Stimulated activated CD4-positive, alpha-beta T cell treated with anti-CD3 and anti-CD28 coated beads, Interleukin-12 subunit alpha, Interleukin-12 subunit beta, amount 100 ng/mL, for 24 hours (primary cell): ENCODE measurements at places on chromosomes 6 and 20.

DNA sequence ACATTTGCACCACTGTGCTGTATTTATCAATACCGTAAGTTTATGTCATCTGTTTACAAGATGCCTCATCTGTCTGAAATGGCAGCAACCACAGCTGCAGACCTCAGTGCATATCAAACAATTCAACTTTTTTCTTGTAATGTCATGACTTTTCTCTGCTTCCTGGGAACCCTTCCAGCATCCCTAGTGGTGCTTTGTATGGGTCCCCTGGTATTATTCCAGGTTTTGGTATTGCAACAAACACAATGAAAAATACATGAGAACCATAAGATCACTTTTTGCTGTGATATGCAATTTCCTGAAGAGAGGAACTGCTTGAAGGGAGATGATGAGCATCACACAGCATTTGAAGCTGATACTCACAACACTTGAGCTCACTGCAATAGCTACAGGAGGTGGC, 12.0 kb upstream of the TXNDC5 start:
- no peak for DNase-seq

GRCh38 chr6:74713941-74714340, 491.9 kb downstream of the COL12A1 start:
- DNase-seq, result no peak

DNA sequence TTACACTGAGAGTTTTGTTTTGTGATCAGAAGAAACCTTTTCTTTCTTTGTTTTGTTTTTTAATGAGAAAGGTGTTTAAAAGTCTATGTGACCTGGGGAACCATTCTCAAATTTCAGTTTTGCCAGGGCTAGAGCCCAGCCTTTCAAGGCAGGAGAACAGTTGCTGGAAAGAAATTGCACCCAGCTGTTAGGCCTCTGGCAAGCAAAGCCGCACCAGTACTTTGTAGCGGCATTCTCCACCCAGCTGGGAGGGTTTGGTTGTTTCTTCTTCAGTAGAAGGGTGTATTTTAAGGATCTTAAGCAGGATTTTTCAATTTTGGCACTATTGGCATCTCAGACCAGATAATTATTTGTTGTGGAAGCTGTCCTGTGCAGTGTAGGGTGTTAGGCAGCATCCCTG, 16.6 kb upstream of the MAPK13 start:
- no peak for DNase-seq

- no peak for DNase-seq
Observed at GRCh38 chr6:170025935-170026750, 264.7 kb downstream of the DLL1 start.

- no peak for DNase-seq
Observed at GRCh38 chr20:219290-220115, 7.6 kb upstream of the DEFB129 start.

- no peak for DNase-seq
Observed at GRCh38 chr20:50691573-50692551, 520 bp upstream of the RIPOR3 start.

DNA sequence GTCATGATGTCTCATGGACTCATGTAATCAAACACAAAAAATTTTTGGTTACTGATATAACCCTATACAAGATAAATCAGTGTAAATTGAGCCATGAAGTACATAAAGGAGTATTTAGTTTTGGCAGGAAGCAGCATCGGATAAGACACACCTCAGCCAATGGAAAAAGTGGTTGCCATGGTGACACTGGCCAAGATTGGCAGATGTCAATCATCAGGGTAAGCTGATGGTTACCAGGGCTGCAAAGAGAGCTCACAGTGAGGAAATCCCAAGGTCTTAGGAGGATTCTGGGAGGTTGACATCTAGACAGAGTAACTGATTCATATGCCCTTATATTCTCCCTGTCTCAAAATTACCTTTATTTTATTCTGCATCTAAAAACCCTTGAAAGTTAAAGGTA, 203.8 kb upstream of the PCSK2 start:
- DNase-seq, result no peak

DNA sequence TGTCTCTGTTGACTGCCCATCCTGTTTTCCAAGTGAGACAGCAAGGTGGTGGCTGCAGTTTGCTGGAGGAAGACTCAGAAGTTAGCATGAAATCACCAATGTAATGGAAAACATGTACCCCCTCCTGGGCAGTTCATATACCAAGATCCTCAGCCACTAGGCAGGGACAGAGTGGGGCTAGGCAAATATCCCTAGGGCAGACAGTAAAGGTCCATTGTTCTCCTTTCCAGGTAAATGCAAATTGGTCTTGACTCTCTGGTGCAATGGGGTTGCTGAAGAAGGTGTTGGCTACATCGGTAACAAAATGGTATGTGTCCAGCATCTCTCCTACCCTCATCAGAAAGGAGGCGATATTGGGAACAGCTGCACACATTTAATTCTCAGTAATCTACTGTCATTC, 233.6 kb upstream of the SOX4 start:
- no peak for DNase-seq

DNA sequence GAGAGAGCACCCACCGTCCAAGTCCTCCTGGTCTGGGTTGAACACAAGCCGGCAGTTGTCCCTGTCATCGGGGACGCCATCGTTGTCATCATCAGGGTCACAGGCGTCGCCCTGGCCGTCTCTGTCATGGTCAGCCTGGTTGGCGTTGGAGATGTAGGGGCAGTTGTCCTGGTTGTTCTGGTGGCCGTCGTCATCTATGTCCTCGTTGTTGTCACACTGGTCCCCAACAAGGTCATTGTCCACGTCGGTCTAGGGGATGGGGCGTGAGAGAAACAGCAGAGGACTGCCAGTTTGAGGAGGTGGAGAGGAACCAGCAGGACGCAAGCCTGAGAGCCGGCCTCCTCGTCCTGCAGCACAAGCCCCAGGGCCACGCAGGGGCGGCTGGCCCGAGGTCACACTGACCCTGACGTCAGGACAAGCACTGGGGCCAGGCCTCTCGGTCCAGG, 28.5 kb downstream of the THBS2 start:
- no peak for DNase-seq

- DNase-seq, result no peak
Observed at GRCh38 chr6:75299801-75300530, 15.4 kb upstream of the TMEM30A start.

DNA sequence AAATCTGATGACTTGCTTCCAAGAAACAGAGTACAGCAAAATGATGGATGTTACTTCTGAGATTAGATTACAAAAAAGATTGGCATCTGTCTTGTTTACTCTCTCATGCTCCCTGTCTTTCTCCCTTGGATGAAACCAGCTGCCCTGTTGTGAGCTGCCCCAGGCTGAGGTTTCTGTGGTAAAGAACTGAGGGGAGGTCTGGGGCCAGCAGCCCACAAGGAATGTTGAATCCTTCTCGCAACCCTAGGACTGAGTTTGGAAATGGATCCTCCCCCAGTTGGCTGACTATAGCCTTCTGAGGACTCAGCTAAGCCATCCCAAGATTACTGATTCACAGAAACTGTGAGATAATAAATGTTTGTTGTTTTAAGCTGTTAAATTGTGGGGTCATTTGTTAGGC, 5.6 kb upstream of the HECA start:
- DNase-seq, result no peak

DNA sequence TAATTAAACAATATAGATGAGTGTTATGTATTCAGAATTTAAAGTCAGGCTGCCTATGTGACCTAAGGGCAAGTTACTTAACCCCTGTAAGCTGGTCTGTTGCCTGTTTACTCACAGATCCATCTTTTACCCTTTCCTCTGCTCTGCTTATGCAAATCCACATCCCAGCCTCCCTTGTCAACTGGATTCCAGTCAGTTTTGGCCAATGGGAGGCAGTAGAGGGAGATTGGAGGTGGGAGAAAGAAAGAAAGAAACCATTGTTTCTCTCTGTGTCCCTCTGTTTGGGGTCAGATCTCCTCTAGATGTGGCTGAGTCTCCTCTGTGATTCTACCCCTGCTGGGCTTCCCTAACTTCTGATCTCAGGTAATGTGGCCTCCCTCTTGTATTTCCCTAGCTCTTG, 266.8 kb upstream of the PLN start:
- no peak for DNase-seq

DNA sequence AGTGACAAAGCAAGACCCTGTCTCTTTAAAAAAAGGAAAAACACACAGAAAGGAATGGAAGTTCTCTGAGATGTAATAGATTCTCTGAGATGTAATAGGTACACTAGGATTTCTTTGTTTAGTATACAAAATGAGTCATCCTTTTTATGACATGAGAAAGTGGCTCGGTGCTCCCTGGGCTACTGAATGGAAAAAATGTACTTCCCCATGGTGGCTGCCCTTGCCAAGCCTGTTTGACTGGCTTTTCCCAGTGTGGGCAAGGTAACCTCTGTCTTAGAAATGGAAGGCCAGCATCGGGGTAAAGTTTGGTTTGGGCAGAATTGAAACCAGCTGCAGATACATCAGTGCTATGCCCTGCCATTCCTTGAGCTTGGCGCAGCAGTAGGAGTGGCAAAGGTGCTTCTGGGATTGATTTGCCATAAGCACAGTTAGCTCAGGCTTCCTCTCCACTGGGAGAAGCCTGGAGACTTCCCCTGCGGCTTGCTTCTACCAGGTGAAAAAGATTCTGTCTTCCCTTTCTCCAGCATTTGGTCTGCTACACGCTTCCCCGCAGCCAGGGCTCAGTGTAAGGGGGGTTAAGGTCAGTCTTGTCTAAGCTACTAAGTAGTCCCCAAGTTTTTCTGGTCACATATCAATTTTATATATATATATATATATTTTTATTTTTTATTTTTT, 24.5 kb downstream of the ARFGEF2 start:
- DNase-seq, result no peak

DNA sequence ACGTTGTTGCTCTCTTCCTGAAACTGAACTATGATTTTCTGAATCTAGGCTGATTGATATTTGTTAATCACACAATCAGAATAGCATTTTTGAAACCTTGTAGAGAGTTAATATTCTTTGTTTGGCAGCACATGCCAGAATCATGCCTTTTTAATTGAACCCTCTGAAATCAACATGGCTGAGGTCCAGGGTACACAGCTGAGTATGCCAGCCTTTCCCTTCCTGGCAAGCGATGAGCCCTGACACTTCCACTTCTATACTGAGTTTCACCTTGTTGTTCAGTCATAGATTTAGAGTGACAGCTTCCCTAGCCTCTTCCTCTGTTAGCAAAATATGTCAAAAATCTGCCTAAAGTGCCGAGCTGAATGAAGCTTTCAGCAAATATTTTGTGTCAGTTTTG, 6.8 kb downstream of the HDDC2 start:
- DNase-seq, result no peak

DNA sequence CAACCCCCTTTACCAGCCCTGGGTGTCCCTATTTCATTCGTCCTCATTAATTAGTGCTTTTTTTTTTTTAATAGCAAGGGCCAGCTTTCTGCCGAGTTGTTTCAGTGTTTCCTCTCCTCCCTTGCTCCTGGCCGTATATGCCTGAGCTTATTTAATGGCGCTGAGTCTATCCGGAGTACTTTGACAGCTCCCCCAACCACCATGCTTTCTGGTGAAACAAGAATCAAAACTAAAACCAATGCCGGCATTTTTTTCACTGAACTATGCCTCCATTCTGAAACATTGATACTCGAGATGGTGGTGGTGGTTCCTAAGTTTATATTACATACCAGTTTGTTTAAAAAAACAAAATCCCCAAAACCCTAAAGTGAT, 1.2 kb downstream of the DCBLD1 start:
- DNase-seq, result no peak

DNA sequence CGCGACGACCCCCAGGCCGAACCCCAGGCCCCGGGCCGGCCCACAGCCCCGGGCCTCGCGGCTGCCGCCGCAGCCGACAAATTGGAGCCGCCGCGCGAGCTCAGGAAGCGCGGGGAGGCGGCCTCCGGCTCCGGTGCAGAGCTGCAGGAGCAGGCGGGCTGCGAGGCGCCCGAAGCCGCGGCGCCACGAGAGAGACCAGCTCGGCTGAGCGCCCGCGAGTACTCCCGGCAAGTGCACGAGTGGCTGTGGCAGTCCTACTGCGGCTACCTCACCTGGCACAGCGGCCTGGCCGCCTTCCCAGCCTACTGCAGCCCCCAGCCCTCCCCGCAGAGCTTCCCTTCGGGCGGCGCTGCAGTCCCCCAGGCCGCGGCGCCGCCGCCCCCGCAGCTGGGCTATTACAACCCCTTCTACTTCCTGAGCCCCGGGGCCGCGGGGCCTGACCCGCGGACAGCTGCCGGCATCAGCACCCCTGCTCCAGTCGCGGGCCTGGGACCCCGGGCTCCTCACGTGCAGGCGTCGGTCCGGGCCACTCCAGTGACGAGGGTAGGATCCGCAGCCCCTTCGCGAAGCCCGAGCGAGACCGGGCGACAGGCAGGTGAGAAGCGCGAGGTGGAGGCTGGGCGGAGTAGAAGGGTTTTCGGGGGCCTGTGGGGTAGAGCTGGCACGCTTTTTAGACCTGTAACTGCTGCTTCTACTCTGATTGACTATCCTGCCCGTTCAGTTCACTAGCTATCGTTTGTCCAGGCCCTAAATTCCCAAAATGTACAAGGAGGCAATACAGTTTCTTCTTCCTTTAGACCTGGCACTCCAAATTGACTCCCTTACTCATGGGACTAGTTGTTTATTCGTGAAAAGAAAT, 654 bp downstream of the FAM8A1 start:
- no peak for DNase-seq

- DNase-seq, result no peak
Observed at GRCh38 chr20:51914758-51915157, 112.4 kb upstream of the SALL4 start.

- no peak for DNase-seq
Observed at GRCh38 chr20:62583424-62583920, 58.8 kb upstream of the SLCO4A1 start.

GRCh38 chr20:890666-891057, 25.5 kb downstream of the ANGPT4 start:
- no peak for DNase-seq

DNA sequence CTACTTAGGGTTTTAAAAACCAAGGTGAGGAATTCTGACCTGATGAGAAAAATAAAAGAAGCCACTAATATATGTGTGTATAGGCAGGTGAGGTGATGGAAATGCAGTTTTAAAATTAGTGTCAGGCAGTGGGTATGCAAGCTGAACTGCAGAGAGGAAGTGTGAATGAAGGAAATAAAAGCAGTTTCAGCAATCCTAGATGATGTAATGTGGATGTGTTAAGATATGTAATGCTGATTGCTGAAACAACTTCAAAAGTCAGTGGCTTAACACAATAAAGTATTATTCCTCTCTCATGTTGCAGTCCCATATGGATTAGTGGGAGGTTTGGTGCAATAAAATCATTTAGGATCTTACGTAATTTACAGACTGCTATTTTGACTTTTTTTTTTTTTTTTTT, 119.9 kb upstream of the ASCC3 start:
- DNase-seq, result no peak

GRCh38 chr20:53829724-53830521, 236.3 kb upstream of the ZNF217 start:
- no peak for DNase-seq

GRCh38 chr6:161417717-161418462, 144.0 kb upstream of the AGPAT4 start:
- no peak for DNase-seq
